Activated naive CD8-positive, alpha-beta T cell treated with anti-CD3 and anti-CD28 coated beads, Interleukin-2, amount 50 U/mL, for 24 hours (primary cell): ENCODE measurements at places on chromosomes 3 and 15.

DNA sequence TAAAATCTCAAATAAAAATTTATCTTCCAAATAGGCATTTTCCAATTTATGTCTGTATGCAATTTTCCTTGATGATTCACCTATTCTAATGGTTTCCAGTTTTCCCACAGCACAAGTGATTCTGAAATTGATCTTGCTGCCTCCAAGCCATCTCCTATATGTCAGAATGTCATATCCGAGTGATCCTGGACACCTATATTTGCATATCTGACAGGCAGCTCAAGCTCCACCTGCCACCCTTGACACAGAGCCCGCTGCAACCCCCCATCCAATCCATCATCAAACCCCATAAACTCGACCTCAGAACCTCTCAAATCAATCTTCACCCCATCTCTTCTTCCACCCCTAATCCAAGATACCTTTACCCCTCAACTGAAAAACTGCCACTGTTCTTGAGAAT lies 579.5 kb downstream of the EPHB1 start:
- DNase-seq: no peak

GRCh38 chr3:107690522-107691138 lies 167.9 kb downstream of the BBX start:
- DNase-seq: no peak

GRCh38 chr3:179146911-179147513 lies 1.1 kb upstream of the PIK3CA start:
- peak; percentile 9 for DNase-seq

- DNase-seq: peak; percentile 41
Measured at GRCh38 chr3:51024765-51025632, 350.3 kb downstream of the DOCK3 start.

GRCh38 chr3:89368846-89369245 lies 261.4 kb downstream of the EPHA3 start:
- no peak for DNase-seq

GRCh38 chr3:23256741-23257435 lies 53.8 kb downstream of the UBE2E2 start:
- no peak for DNase-seq

DNA sequence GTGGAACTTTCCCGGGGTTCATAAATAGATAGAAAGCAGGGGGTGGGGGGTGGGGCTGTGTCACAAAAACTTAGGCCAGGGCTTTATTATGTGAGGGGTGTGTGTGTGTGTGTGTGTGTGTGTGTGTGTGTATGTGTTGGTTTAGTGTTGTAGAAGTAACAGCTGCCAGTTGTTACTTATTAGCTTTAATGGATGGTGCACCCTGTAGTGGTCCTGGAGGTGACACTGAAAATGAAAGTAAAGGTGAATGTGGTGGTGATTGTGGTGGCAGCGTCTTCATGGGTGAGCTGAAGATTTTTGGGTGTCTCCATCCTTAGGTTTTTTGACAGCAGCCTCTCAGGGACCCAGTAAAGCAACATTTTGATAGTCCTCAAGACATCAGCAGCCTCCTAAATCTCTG lies 449.9 kb downstream of the PDCD6IP start:
- no peak for DNase-seq

DNA sequence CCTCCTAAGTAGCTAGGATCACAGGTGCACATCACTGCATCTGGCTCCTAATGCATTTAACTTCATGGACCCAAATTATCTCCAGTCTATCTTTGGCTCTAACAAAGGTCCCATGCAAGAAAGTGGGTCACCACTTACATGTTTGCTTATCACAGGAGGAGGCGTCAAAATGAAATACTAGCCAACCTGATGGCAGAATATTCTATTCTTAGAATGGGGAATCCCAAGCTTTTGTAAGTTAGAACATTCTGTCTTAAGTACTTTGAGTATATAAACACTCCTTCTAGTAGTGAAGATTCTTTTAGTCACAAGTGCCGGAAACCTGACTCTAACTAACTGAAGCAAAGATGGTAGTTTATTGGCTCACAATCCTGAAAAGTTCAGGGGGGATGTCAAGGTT lies 72.0 kb upstream of the ADAMTS9 start:
- no peak for DNase-seq

GRCh38 chr3:111521891-111522290 lies 20.1 kb upstream of the CD96 start:
- no peak for DNase-seq

- no peak for DNase-seq
Measured at GRCh38 chr3:76900596-76900995, 139.3 kb upstream of the ROBO2 start.

GRCh38 chr3:164416491-164417222 lies 661.6 kb downstream of the SI start:
- no peak for DNase-seq

GRCh38 chr3:140056047-140056446 lies 121.1 kb downstream of the CLSTN2 start:
- no peak for DNase-seq

DNA sequence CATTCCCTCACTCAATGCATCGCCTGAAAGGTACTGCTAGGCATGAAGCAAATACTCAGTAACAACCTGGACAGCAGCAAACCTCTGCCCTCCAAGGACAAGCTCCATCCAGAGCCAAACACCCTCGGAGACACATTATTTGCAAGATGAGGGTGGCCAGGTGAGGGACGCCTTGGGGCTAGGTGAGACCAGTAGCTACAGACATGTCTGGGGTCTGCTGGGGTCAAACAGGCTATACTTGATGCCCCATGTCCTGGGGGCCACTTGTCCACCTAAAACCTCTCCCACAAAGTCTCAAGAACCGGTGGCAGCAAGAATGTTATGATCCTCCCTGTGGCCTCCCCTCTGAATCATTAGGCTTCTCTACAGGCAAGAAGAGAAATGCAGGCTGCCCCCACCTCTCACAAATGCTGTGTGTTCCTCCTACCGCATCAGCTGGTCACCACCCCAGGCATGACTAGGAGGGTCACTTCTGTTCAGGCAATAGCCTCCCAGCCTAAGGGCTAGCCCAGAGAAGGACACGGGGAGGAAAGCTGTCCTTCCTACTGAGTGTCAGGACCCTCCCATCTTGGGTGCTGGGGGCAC lies 54.3 kb downstream of the TBC1D2B start:
- no peak for DNase-seq

DNA sequence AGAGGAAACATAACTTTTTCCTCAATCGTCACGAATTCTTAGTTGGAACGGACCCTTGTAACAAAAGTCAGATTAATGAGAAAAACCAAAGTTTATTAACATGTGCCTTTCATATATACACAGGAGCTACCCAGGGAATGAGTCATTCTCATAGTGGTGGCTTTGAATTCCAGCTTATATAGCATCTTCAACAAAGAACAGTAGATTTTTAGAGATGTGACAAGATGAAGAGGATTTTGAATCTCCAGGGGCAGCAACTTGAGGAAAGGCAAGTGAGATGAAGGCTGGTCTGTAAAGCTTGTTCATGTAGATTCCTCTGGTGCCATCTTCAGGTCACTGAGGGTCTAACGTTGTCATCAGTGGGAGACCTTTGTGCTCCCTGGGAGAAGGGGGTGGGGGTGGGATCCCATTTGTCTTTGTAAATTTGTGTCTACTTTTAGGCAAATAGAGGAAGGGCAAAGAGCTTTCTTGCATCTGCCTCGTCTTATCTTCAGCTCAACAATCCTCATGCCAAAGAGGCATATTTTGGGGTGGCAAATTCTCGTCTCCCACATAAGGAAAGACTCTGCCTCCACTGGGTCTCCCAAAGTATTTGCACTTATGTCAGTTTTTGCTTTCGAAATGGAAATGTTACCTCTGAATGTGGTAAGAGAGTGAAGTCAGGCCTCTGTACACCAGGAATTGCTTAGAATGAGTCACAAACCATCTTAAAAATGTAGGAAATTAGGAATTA lies 29.5 kb downstream of the CLEC3B start:
- DNase-seq: no peak

GRCh38 chr3:11195721-11196332 lies 41.5 kb downstream of the HRH1 start:
- peak; percentile 32 for DNase-seq

GRCh38 chr3:64151342-64151871 lies 73.9 kb downstream of the PRICKLE2 start:
- DNase-seq: no peak

- DNase-seq: no peak
Measured at GRCh38 chr15:100211855-100212850, 129.6 kb downstream of the ADAMTS17 start.

DNA sequence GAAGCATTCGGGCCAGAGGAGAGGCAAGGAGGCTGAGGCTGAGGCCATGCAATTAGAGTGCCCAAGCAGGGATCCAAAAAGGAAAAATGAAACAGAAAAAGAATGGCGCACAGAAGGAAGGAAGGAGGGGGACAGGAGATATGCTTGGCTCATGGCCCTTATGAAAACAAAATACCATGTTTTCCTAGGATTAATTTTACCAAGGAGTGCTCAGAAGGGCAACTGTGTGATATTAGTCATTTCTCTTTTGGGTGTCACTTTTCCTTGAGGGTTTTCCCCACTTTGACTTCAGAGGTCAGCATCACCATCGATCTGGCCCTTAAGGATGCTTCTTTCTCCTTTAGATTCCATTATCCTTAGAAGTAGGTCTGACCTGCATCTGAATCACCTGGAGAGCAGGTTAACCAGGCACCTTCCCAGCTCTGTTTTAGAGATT lies 1.4 kb downstream of the PARP14 start:
- DNase-seq: no peak

GRCh38 chr3:69354948-69355347 lies 30.9 kb downstream of the FRMD4B start:
- DNase-seq: no peak
